ENCODE measurements at places on chromosomes 5 and 9. TPM values are rescaled to one million over a fixed set of nuclear protein-coding genes. Genes with fewer than 3 reads are reported as not detected.

CFAP90 gene
- not detected for total RNA-seq

MRNIP gene
- total RNA-seq: 20.4 TPM

IRX4 gene
- total RNA-seq: 40.3 TPM

CDH18 gene
- not detected for total RNA-seq

GLRX gene
- total RNA-seq: 8.3 TPM

PCDHB4 gene
- total RNA-seq: 0.24 TPM

CCL28 gene
- 1.3 TPM for total RNA-seq

ARSI gene
- total RNA-seq: 38.8 TPM

SDHA gene
- total RNA-seq: 73.8 TPM

FOXD4L5 gene
- total RNA-seq: 0.52 TPM

TSSK1B gene
- total RNA-seq: 3.8 TPM
